ENCODE measurements at places on chromosomes 12 and 14.

- H3K27me3 ChIP-seq, result no peaks in the 10 kb centered on the region
- peaks cover 5% of the 10 kb centered on the region for H3K4me1 ChIP-seq
- H3K4me3 ChIP-seq, result no peak overlapping the region
- no peak for DNase-seq
These were observed 11.0 kb downstream of the WDR20 start for GRCh38 chr14:102150744-102151143.

DNA sequence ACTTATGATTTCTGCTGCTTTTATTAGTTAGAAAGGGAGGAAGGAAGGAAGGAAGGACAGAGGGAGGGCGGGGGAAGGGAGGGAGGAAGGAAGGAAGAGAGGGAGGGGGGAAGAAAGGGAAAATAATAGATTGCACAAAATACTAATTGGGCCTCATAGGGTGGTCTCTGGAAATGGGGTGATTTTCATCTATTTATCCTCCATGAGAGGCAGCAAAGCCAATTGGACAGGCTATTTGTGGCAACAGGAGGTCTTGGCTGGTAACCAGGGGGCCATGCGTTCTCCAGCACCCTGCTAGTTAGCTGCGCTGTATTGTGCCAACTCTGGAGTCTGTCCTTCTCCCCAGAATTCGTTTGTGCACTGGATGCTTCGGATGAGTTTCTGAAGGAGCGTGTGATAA lies 24.1 kb upstream of the PAPOLA start:
- no peak for DNase-seq
- H3K4me3 ChIP-seq, result no peak overlapping the region
- H3K36me3 ChIP-seq, result no peaks in the 10 kb centered on the region
- no peak overlapping the region for H3K27ac ChIP-seq
- H3K4me1 ChIP-seq, result no peaks in the 10 kb centered on the region

DNA sequence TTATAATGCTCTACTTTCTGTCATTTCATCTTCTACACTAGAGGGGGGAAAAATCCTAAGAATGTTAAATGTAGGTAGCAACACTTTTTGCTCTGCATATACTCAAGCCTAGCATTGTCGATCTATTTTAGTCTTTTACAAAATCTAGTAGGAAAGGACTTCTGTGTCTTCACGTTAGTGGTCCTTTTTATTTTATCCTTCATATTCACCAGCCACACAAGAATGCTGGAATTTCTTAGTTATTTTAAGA lies 253.0 kb upstream of the FLRT2 start:
- no peak overlapping the region for H3K27ac ChIP-seq
- no peak for DNase-seq
- H3K27me3 ChIP-seq, result no peaks in the 10 kb centered on the region
- H3K36me3 ChIP-seq, result no peaks in the 10 kb centered on the region
- H3K4me1 ChIP-seq, result peaks cover 4% of the 10 kb centered on the region
- H3K4me3 ChIP-seq, result no peak overlapping the region

DNA sequence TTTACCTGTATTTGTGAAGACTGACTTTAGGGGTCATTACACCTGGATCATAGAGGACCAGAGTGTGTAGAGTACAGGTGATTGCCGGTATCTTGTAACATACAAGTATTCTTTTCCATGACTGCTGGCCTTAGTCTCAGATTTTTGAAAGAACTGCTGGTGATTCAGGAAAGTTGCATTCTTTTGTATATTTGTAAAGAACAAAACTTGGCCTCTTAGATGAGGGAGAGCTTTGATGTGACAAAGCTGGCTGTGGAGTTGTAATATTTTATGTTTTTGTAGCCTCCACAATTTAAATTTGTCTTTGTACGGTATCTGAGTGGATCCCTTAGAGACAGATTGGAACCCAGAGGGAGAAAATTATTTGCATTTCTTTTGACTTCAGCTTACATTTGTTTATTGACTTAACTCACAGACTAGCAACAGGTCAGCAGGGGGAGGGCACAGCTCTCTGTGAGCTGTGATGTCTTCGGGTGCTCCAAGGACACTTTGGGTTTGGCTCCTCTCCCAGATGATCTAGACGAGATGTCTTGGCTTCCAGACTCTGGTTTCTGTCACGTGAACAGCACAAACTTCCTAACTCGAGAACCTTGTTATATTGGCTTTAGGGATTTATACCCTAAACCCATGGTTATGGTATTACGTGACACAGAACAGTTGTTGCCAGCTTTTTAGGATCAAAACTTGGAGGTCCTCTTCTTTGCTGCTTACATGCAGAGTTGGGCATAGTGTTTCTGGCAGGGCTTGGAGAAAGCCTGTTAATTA lies 65.9 kb downstream of the DAAM1 start:
- H3K27me3 ChIP-seq, result no peaks in the 10 kb centered on the region
- H3K4me1 ChIP-seq, result peaks cover 6% of the 10 kb centered on the region
- DNase-seq, result no peak
- H3K36me3 ChIP-seq, result peaks cover 2% of the 10 kb centered on the region
- H3K4me3 ChIP-seq, result no peak overlapping the region

DNA sequence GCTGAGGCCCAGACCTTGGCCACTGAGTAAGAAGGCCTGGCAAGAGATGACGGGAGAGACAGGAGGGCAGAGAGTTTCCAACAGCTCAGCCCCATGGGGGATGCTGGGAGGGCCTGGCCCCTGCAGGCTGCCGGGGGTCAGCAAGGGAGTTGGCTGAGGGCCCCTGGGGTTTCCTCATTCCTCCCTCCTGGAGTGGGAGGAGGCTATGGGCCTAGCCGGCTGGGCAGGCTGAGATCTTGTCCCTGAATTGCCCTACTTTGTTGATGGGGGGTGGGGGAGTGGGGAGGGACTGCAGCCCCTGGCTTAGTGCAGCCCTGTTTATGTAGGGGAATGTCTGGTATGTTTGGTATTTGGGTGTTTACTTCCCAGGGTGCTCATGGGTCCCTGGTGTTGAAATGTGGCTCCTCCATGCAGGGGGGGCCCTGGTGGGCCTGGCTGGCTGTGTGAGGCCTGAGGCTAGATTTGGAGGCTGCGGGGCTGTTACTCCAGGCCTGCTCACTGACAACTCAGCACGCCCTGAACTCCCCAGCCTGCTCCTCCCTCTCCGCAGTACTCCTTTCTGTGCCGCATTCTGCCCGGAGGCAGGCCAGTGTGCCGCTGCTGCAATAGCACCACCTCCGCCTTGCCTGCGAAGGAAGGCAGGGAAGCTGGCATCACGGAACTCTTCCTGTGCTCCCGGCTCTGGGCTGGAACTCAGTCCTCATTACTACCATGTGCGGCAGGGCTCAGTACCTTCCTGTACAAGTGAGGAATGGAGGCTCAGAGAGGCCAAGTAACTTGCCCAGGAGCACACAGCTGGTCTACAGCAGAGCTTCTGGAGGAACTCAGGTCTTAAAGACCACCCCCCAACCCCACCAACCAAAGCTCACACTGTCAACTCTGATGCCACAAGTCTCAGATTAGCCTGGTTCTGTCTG lies 25.3 kb downstream of the JDP2 start:
- H3K4me3 ChIP-seq, result peak overlapping the region; percentile 36
- H3K36me3 ChIP-seq, result no peaks in the 10 kb centered on the region
- H3K27ac ChIP-seq, result peak overlapping the region; percentile 96
- no peaks in the 10 kb centered on the region for H3K27me3 ChIP-seq
- DNase-seq, result peak; percentile 36

- H3K4me1 ChIP-seq, result no peaks in the 10 kb centered on the region
- DNase-seq, result no peak
- H3K36me3 ChIP-seq, result no peaks in the 10 kb centered on the region
- no peaks in the 10 kb centered on the region for H3K27me3 ChIP-seq
These were observed 594.4 kb downstream of the FLRT2 start for GRCh38 chr14:86124328-86124727.

Data from neural crest cell (in vitro differentiated cells).